HAP-1 (cell line): ENCODE measurements at places on chromosomes 12 and 14.

- no peak for DNase-seq
These were observed 12.2 kb upstream of the NID2 start for GRCh38 chr14:52080808-52081755.

DNA sequence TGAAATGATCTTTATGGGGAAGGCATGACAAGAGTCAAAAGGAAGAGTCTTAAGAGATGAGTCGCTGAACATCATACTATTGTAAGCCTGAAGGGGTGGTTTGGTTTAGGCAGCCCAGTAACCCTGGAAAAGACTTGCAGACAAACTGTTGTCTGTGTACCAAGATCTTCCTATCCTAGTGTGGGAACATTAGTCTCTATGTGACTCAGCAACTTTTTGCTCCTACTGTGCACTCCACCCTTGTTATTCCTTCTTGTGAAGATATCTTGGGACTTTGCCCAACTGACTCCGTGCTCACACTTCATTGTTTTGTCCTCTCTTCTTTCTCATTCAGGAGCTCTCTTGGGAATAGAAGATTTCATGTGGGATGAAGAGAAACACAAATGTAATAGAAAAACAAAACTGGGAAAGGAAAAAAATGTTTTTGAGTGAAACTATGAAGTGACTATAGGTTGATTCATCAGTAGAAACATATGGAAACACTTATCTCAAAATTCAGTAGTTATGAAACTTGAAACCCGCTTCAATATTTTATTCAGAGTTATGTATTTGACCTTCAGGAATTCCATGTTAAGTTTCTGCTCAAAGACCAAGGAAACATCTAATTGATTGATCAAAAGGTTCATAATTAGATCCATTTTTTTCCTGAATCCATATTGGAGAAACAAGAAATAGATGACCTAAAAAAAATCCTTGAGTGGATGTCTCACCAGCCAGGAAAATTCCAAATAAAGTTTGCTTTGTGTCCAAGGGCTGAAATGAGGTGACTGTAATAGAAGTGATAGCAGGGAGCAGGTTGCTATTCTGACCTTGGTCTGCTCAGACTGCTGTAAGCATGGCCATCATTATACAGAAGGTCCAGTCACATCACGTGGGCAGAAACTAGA lies 67.2 kb downstream of the BTG1 start:
- DNase-seq, result no peak

DNA sequence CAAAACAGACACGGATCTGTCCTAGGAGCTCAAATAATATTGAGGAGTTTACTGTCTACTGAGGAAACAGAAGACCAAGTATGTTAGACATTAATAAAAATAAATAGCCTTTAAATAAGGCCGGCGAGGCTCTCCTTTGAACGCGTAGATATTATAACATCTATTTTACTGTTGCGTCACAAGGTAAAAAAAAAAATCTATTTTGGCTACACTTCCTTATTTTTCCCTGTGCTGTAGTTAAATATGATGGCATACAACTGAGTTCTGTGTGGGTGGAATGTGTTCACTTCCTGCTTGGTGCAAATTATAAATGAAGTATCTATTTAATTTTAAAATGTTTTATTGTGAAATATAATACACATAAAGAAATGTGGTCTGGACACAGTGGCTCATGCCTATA lies 17.2 kb upstream of the RAD52 start:
- no peak for DNase-seq

DNA sequence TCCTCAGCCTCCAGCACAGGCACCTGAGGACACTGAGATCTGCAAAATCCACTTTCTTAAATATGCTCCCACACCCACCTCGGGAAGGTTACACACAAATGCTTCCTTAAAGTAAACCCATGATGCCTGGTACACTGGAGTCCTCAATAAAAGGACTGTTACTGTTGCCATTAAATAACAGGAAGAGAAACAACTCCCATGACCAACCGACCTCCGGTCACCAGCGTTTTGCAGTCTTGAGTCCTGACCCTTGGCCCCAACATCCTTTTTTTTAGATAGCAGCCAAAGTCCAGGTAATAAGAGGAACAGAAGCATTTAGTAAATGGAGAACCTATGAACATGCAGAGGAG lies 42.4 kb downstream of the ITPK1 start:
- DNase-seq, result no peak
